ENCODE measurements at places on chromosomes 3 and 15.

- DNase-seq: no peak
Measured at GRCh38 chr3:129599607-129600006, 6.9 kb downstream of the PLXND1 start.

- no peak for DNase-seq
Measured at GRCh38 chr15:84400820-84401219, 165.2 kb downstream of the GOLGA6L4 start.

- no peak for DNase-seq
Measured at GRCh38 chr3:18111796-18112232, 313.3 kb downstream of the SATB1 start.

DNA sequence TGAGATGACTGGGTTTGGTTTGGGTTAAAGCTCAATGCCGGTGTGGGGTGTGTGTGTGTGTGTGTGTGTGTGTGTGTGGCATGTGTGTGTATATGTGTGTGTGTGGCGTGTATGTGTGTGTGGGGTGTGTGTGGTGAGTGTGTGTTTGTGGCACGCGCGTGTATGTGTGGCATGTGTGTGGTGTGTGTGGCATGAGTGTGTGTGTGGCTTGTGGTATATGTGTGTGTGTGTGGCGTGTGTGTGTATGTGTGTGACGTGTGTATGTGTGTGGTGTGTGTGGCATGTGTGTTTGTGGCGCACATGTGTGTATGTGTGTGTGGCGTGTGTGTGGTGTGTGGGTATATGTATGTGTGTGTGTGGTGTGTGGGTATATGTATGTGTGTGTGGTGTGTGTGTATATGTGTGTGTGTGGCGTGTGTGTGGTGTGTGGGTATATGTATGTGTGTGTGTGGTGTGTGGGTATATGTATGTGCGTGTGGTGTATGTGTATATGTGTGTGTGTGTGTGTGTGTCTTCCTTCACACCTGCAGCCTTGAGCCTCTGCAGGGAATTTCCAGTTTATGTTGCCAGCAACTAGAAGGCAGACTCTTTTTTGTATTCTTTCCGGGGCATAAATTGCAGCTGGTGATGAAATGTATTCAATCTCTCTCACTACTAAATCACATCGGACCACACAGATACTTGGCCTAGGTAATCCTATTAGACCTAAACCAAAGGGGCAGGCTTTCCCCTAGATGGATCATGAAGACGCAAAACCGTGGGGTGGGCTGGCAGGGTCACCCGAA, 34.8 kb downstream of the CHRD start:
- no peak for DNase-seq

DNA sequence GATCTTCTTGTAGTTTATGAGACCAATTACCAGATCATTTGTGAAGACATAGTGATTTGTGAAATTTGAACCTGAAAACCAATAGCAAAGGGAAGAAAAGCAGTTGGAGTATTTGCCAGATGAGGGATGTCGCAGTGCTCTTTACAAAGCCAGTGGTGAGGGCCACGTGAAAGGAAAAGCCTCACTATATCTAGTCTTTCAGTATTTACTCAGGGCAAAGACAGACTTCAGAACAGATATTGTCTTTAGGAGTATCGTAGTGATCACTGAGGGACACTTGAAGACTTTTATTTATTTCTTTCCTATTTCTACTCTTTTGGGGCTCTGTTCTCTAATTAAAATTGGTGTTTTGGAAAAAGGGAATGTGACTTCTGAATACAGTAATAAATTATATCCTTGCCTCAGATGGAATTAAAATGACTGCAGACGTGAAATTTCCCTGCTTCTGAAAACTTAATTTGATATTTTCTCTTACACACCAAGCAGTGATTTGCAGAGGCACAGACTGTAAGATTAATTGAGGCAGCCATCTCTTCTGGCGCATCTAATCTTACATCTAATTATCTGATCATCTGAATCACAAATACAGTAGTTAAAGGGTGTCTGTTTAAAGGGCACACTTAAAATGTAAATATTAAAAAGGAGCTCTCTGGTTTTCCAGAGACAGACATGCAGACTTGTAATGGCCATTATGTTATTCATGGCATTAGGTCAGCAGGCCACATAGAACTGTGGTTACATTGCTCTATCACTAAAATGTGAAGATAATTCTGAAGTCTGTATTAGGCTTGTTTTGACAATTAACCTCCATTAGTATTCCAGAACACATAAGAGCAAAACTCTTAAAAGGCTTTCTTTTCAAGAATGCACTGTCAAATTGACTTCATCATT, 193.0 kb upstream of the GOLIM4 start:
- no peak for DNase-seq

DNA sequence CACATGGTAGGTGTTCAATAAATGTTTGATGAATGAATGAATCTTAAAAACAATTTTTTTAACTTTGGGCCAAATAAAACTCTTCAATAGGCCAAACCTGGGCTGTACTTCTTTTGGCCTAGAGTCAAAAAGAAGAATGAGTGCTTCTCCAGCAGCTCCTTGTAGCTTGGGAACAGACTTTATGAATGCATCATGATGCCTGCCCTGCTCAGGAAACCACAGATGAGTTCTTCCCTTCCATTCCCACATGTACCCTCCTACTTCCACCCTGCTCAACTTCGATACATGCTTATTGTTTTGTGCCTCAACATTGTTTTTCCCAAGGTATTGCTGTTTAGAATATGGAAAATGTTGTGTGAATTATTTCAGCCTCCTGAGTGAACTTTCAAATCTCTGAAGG, 87.0 kb downstream of the FILIP1L start:
- no peak for DNase-seq

- no peak for DNase-seq
Measured at GRCh38 chr3:160162440-160162839, 62.8 kb upstream of the C3orf80 start.

DNA sequence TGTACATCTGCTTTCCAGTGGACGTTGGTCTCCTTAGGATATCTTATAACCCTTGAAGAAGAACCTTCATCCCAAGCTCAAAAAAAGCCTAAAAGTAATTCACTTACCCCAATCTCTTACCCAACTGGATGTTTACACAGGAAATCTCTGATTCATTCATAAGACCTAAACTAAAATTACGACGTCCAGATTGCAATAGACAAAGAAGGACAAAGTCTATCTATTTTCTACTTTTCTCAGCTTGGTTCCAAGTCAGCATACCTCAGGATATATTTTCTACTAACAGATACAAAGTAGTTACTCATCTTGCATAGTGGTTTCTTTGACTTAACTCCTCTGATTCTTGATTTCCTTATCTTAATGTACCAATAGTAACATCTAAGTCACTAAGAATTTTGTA, 669.9 kb downstream of the OTOL1 start:
- no peak for DNase-seq

DNA sequence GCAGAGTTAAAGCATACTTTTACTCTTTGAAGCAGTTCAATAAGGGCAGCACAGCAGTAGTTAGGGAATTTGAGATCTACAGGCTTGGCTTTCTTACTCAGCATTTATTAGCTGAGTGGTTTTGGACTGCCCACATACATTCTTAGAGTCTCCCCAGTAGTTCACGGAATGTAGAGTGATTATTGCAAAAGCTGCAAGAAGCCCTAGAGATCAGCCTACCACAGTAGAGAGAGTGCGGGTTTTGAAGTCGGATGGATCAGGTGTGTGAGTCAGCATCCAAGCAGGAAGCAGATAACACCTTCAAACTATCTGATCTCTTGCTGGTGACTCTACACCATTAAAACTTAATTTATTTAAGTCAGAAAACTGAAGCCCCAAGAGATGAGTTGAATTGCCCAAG, 171.9 kb downstream of the SYNPR start:
- DNase-seq: no peak

DNA sequence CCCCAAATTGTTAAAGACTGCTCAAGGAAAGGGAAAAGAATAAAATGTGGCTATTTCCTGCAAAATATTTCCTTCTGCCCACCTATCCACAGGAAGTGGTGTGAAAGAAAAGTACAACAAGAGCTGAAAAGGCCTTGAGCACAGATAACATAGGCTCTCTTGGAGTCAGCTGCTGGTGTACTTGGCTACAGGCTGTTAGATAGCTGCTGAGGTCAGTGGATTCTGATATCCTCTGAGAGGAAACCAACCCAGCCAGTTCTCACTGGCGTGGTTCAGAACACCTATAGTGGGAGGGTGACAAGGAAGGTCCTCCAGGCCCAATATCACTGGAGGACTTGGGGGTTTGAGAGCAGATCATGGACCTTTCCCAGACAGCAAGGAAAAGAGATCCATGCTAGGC, 124.4 kb upstream of the GAP43 start:
- DNase-seq: no peak

DNA sequence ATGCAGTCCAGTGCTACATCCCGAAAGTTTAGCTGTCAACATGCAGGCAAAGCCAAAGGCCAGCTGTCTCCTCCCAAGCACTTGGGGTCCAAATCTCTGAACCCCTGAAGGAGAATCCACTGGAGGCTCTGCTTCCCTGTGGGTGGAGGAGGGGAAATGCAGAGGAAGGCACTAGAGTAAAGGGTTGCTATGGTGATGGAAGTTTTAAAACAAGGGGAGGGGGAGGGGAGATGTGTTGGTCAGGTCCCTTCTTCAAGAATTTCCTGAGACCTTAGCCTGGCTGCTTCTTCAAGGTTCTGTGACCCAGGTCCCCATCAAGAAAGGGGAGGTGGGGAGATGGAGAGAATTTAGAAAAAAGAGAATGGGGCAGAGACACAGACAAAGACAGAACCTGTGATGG, 2.3 kb downstream of the CAMKV start:
- DNase-seq: no peak

DNA sequence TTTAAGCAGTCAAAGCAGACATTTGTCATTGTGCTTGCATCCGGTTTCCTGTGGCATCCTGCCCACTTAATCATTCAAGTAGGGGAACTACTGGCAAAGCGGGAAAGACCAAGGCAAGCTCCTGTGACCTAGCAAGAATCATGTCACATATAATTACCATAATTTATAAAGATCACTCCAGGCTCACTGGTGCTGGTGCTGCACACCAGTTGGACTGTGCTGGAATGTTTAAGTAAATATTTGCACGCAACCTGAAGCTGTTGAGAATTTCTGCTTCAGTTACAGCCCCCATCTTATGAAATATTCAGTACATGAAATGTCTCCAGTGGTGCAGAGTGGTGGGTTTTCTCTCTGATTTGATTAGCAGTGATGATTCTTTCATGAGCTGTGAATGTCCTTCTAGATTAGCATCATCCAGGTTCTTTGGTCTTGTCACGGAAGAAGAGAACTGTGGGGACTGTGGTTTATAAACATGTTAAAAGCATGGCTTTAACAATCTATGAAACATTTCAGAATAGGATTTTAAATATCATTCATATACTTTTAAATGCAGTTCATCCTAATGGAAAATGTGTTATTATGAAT, 621.3 kb upstream of the EPHA6 start:
- no peak for DNase-seq

DNA sequence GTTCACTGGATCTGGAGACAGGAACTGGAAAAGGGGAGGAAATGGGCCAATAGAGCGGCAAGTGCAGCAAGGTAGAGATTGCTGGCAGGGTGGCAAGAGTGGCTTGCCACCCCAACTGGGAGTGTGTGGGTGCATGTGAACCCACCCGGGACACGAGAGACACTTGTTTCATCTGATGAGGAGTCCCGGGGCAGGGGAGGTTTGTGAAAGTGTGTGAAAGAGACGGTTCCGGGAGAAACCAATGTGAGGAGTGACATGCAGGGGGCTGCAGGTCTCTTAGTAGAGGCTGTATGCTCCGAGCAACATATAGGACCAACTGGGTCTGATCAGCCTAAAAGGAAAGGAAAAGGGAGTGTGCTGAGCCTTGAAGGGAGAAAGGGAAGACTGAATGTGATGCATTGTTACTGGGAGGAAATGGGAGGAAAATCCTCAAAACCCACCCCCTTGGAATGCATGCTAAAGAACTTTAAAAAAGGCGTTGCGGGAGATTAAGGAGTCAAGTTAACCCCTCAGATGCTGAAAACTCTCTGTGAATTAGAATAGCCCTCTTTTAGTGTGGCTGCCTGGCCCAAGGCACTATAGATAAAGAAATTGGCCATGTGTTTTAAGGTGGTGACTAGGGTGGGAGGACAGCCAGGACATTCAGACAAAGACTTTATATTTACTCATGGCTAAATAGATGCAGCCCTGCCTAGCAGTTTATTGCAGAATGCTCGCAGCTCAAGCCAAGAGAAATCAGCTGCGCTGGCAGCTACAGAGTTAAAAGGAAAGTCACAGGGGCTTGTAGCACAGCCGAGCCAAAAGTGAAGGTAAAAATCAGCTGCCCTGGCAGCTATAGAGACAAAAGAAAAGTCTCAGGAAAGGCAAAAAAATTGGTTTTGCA, 9.1 kb upstream of the SLC9C1 start:
- no peak for DNase-seq

GRCh38 chr15:101296418-101297405, 1.7 kb upstream of the SNRPA1 start:
- no peak for DNase-seq

GRCh38 chr3:183185696-183186095, 23.2 kb upstream of the LAMP3 start:
- DNase-seq: no peak

GRCh38 chr3:117628823-117629291, 919.3 kb downstream of the TUSC7 start:
- no peak for DNase-seq

DNA sequence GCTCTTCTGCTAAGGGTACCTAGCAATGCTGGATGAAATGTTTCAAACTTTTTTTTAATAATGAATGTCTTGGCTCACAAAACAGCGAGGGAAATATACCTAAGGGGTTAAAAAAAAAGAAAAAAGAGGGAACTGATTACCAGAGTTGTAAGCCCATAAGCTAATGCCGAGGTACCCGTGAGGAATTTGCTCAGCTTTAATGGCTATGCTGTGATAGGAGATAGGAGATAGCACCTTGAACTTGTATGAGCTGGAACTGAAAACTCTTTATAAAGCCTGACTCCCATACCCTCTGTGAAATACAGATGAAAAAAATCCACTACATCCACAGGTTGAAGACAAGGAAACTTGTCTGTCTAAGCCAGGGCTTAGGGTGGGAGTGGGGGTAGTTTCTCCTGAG, 13.9 kb downstream of the GRAMD1C start:
- no peak for DNase-seq

GRCh38 chr3:60190073-60190472, 1061.2 kb downstream of the FHIT start:
- DNase-seq: no peak

DNA sequence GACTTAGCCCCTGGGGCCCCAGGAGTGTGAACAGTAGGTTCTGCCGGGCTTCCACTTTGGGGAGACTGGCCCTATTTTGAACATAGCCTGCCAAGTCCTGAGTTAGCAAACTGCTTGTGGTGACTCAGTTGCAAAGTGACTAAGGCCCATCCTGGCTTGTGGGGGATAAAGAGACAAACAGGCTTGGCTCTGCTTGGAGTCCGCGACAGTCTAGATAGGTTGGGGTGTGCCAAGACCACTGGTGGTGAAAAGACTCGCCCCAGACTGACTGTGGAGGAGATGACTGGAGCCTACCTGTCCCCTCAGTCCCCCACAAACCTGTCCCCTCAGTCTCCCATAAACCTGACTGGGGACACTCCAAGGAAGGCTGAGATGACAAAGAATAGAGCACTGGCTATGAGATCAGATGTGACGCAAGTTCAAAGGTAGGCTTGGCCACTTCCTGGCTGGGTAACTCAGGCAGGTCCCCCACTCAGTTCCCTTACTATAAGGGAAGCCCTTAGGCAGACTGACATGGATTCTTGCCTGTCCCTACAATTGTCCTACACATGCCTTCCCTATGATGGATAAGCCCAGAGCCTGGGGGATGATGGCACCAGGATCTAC, 4.3 kb downstream of the DNASE1L3 start:
- no peak for DNase-seq
